ENCODE measurements at places on chromosomes 2 and 18.

GRCh38 chr18:27749194-27749593 is 427.7 kb downstream of the CDH2 start:
- no peak for DNase-seq

GRCh38 chr2:233846387-233847247 is 7.7 kb downstream of the HJURP start:
- no peak for DNase-seq

- DNase-seq, result no peak
These were observed 29.6 kb upstream of the FOSL2 start for GRCh38 chr2:28362991-28363521.

- DNase-seq, result no peak
These were observed 862.3 kb upstream of the POU3F3 start for GRCh38 chr2:103991591-103991990.

- DNase-seq, result no peak
These were observed 38.5 kb downstream of the AGAP1 start for GRCh38 chr2:235532307-235532706.

DNA sequence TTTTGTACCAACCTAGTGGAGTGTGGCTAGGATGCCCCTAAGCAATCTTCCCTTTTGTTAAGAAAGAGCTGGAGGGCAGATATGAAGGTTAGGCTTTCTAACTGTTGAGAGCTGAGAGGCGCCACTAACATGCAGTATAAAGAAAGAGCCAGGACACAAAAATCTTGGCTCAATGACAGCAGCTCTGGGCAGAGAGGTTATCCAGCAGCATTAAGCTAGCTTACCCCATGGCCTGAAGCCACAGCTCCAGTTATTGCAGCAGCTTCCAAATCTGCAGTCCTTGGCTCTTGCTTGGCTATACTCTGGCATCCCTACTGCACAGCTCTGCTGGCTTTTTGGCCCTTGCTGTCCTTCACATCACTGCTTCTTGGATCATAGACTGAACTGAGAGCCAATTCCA is 213.4 kb downstream of the GPD2 start:
- DNase-seq, result no peak

- DNase-seq, result no peak
These were observed 1349.2 kb downstream of the DSC3 start for GRCh38 chr18:29693334-29693733.

DNA sequence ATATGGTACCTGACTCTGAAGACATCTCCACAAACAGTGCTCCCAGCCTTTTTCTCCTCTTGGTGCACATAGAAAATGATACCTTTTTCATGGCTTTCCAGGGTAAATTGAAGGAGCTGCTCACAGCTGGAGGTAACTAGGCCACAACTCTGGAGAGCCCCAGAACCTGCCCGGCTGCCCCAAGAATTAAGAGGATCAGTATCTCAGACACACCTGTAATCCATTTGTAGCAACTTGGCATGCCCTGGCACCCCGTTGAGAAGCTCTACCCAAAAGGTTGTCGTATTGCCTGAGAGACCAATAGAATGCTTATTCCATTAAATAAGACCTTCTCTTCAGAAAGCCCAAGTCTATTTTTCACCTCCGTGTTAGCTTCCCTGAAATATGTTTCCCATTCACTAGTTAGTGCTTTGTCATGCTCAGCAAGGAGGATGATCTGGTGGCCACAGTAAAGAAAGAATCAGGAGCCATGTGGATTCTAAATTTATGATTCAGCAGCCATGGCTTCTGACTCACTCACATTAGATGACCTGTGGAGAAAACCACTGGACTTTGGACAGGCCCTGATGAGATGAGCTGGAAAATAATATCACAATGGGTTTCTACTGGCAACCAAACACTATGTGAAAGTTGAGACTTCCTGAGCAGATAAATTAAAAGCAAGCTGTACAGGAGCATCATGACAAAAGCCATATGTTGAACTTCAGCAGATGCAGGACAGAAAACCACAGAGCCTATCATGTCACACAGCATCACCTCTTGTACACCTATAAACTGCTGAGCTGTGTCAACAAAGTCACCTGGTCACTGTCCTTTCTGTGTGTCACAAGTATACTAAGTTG is 253.3 kb upstream of the OSR1 start:
- DNase-seq, result no peak

- DNase-seq, result no peak
These were observed 386.4 kb upstream of the CYRIA start for GRCh38 chr2:17052001-17052400.

DNA sequence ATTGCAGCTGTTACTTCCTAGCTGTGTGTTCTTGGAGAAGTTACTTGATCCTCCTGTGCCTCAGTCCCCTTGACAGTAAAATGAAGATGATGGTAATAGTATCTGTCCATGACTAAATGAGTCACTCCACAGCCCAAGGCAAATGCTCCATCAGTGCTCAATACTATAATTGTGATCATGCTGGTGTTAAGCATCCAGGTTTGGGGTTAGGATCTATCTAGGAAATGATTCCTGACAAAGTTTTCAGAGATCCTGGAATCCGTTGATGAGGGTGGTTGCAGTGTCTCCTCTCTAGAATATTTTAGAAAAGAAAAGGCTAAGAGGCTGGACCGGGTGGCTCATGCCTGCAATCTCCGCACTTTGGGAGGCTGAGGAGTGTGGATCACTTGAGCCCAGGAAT is 2.7 kb upstream of the PRELID3A start:
- DNase-seq, result no peak

DNA sequence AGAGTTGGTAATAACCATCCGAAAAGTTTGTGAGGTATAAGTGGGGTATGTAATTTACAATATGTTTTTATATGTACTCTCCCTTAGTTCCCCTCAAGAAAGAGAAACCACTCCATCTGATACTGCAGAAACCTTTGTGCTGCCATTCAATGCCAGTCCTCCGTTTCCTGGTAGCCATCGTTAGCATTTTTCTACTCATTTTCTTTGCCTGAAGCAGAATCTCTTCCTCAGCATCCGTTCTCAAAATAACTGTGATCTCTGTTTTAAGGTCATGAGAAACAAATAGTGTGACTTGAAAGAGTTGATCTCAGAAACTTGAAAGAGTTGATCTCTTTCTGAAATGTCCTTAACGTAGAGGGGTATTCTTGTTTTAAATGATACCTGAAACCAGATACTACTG is 996 bp downstream of the PTCD3 start:
- no peak for DNase-seq

GRCh38 chr2:196406-196805 is 67.4 kb downstream of the SH3YL1 start:
- no peak for DNase-seq
